Effector memory CD8-positive, alpha-beta T cell (primary cell): ENCODE measurements at places on chromosomes 7 and 10.

DNA sequence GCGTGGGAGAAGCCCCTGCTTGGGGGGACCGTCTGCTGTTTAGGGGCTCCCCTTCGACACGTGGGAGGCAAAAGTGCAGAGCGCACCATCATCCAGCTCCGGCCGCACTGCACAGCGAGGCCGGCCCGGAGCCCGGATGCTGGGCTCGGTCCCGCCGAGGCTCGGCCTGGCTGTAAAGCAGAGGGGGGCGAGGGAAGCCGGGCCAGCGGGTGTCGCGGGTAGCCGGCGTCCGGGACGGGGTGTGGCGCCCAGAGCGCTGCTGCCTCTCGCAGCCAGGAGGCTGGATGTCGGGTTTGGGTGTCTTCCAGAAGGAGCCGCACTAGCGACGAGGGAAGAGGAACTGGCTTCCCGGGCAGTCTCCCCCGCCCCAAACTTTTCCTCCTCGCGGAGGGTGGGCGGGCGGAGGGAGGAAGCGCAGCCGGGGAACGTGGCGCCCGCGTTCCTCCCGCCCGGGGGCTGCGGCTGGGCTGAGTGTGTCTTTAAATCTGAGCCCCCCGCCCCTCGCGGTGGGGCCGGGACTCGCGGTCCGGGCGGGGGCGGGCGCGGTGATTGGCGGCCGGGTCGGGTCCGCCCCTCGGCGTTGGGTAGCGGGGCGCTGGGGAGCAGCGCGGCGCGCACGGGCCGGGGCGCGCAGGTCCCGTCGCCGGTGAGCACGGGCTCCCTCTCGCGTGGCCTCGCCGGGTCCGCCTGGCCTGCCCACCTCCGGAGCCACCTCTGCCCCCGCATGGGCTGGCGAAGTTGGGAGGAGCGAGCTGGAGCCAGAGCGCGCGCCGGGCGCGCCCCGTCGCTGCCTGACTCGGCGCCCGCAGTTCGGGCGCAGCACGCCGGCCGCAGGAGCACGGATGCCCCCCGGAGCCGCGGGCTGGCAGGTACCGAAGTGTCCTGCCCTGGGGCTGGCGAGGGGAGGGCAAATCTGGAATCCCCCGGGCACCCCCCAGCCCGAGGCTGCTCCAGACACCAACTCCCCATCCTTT lies at the start of gene PALD1:
PALD1 (plus strand) TSS at position 577 of the 974 bp plus-strand sequence. CDS start 47,185 bp downstream, outside the sequence.
- DNase-seq: peak; percentile 14

GRCh38 chr10:84391326-84391725 lies 62.9 kb downstream of the CCSER2 start:
- no peak for DNase-seq

DNA sequence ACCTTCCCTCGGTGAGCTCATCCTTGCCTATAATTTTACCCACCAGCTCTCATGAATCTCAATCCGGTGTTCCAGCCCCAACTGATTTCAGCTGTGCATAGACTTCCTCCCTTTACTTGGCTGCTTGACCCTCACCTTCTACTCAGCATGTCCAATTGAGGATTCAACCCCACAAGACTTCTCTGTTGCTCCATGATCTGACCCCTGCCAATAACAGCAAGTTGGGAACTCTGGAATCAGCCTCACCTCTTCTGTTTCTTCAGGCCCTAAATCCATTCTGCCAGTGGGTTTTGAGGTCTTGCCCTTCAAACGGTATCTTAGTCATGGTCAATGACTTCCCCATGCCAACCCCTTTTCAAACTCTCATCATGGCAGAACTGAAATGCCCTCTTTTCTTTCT lies 390.4 kb downstream of the CALN1 start:
- DNase-seq: no peak

- no peak for DNase-seq
Observed at GRCh38 chr10:125152450-125153368, 7.7 kb downstream of the CTBP2 start.

- no peak for DNase-seq
Observed at GRCh38 chr7:70152313-70152712, 554.0 kb downstream of the AUTS2 start.
